ENCODE measurements at places on chromosomes 13 and 19. TPM values are rescaled to one million over a fixed set of nuclear protein-coding genes. Genes with fewer than 3 reads are reported as not detected.

Gene MYO16
- total RNA-seq, result 0.07 TPM

Gene CATSPERD
- total RNA-seq, result not detected

Gene CPT1C
- total RNA-seq, result 24.7 TPM

DNA sequence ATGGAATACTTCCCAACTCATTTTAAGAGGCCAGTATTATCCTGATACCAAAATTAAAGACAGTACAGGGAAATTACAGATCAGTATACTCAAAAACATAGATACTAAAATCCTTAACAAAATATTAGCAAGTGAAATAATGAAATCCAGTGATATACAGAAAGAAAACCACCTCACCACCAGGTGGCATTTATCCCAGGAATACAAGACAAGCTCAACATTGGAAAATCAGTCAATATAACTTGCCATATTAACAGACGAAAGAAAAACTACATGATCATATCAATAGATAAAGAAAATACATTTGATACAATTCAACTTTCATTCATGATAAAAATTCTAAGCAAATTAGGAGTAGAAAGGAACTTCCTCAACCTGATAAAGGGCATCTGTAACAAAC lies 6.7 kb upstream of the GNA15 start:
- no peak overlapping the region for H3K27ac ChIP-seq
- DNase-seq, result peak; percentile 74
- no peak overlapping the region for H3K4me3 ChIP-seq

DNA sequence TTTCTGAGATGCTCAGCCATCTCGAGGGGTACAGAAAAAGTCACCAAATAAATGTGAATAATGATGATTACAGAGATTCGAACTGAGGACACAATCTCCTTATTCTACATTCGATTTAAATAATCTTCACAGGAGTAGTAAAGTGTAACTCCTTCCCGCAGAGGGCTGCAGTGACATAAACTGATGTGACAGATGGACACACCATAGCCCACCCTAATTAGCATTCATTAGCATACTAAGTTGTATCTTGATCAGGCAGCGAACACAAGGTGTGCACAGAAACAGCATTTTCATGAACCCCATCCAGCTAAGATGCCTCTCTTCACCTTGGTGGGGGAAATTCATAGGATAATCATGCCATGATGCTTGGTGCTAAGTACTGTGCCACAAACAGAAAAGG lies 83.0 kb downstream of the TNFSF11 start:
- H3K27me3 ChIP-seq, result peaks cover 19% of the 10 kb centered on the region
- DNase-seq, result no peak
- no peak overlapping the region for H3K4me3 ChIP-seq
- no peaks in the 10 kb centered on the region for H3K36me3 ChIP-seq
- no peak overlapping the region for H3K27ac ChIP-seq
- H3K4me1 ChIP-seq, result no peaks in the 10 kb centered on the region
